Stimulated activated CD4-positive, alpha-beta T cell treated with anti-CD3 and anti-CD28 coated beads, Interleukin-4, amount 100 ng/mL, for 1 hour (primary cell): ENCODE measurements at places on chromosomes 16 and 17.
A peak's percentile ranks its signal among the peaks of the same experiment; 100 is the strongest.

DNA sequence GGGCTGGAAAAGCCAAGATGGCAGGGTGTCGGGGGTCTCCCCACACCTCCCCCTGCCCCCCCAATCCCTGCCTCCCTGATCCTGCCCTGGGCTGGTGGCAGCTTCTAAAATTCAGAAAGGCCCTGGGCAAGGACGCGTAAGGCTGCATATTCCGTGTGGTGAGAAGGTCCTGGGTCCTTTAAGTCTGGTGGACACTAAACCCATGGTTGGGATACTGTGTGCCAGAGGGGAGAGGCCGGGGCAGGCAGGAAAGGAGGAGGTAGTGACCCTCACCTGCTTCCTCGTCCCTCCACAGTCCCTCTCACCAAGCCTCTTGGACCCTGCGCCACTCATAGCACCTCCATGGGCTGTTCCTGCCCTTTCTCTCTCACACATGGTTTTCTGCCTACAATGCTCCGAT, 28.8 kb downstream of the PRKAR1A start:
- no peak for DNase-seq

DNA sequence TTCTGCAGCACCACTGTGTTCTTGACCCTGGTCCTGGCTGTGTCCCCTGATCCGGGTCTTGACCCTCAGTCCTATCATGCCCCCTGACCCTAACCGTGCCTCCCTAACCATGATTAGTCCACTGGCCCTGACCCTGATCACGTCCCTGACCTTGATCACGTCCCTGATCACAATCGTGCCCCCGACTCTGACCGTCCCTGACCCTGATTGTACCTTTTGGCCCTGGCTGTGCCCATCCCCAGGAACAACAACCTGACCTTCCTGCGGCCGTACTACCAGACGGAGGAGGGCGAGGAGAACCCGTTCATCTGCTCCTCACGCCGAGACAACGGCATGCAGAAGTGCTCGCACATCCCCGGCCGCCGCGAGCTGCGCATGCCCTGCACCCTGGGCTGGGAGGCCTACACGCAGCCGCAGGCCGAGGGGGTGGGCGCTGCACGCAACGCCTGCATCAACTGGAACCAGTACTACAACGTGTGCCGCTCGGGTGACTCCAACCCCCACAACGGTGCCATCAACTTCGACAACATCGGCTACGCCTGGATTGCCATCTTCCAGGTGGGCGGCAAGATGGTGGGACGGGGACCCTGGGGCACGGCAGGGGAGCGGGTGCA, 24.9 kb downstream of the TPSG1 start:
- DNase-seq: no peak

- DNase-seq: no peak
These were observed 1.2 kb downstream of the BRIP1 start for GRCh38 chr17:61862105-61862574.

GRCh38 chr17:35477248-35477647, 28.7 kb upstream of the SLFN13 start:
- DNase-seq: no peak

- DNase-seq: no peak
These were observed 104.3 kb downstream of the ABCA8 start for GRCh38 chr17:68850749-68851510.

DNA sequence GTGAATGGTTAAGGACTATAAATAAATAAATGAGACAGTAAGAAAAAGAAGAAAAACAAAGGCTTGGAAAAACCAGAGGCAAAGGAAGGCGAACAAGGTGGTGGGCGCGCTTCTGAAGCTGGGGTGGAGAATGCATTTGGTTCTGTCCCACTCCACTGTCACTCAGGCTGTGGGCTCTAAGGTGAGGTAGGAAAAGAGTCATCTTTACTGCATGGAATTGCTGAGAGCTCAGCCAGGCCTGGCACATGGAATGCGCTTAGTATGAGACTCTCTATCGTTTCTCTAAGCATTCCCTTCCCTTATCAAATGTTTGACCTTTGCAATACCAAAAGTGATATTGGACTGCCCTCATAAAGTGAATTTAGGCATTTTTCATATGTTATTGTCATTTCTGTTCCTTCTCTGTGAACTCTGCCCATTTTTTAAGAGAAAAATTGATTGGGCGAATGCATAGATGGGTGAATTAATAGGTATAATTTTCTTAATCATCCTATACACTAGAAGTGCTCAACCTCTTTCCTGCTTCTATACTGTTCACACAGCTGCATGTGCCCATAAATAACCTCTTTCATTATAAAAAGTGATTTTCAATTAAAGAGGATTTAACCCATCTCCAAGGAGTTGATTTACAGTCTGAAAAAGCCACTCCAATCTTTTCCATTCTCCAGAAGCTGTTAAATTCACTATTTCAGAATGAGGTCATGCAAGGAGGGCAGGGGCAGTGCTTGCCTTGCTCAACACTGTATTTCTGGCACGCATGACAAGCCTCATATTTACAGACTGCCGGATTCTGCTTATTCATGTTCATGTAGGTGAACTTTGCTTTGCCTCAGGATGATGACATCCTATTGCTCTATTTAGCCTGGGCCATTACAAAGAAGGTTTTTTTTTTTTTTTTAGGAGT, 87.7 kb downstream of the MYH10 start:
- no peak for DNase-seq

- DNase-seq: no peak
These were observed 2.4 kb downstream of the MYH10 start for GRCh38 chr17:8628172-8628571.

GRCh38 chr16:85407-85782, 7.4 kb downstream of the MPG start:
- DNase-seq: no peak

- DNase-seq: no peak
These were observed 5.4 kb upstream of the BBS2 start for GRCh38 chr16:56525236-56525635.

DNA sequence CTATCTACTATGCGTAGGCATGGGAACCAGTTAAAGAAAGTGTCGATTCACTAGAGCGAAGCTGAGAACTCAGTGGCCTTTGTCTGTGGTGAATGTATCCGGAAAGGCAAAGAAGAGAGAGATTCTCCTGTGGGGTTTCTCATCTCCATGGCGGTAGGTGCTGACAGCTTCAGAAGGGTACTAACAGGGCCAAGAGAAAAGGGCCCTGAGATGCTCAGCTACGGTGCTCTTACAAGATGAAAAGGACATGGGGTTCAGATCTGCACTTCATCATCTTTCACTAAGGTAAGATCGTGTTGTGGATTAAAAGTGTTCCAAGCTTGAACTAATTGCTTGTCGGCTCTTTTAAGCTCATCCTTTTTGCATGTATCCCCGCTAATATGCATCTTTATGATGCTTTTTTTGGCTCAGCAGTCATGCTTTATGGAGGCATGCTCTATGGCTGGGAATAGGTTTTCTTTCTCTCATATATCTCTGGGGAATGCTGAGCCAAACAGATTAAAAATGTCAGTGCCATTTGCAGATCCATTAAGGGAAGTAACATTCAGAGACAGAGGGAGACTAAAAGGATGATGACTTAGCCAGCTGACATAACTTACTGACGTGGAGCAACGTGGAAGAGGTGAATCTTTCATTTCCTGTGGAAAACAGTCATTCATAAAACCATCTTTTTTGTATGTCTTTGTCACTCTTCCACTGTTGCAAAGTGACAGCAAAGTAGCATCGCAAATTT, 29.9 kb downstream of the KCNJ16 start:
- no peak for DNase-seq

- peak; percentile 16 for DNase-seq
These were observed 21.4 kb downstream of the ALOX15B start for GRCh38 chr17:8060274-8060673.

- DNase-seq: no peak
These were observed 1.2 kb downstream of the NLGN2 start for GRCh38 chr17:7408863-7409262.

DNA sequence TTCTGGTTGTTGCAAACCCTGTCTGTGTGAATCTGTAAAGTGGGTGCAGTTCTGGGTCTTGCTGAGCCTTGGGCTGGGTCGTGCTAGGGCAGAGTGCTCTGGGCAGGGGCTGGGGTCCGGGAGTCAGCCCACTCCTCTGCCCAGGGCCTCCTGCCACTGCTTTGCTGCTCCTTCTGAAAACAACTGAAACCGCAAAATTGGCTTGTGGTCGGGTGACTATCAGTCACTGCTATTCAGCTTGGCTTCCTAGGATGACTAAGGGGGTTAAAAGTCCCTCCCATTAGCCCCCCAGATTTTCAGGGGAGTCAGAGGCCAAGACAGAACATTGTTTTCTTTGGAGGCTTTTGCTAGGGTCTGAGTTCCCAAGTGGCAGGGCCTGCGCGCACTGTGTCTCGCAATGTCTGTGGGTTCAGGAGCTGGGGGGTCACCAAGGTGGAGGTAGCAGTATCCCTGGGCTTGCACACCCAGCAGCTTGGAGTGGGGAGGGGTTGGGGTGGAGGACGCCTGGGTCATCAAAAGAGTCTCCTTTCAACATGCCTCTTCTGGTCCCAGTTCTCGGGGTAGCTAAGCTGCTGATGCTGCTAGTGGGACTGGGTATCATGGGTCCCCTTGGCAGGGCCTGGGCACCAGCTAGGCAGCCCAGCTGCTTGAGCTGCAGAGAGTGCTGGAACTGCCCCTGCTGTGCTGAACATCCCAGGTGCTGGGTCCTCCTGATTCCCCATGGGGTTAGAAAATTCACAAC, 13.5 kb upstream of the TBX21 start:
- DNase-seq: peak; percentile 66

DNA sequence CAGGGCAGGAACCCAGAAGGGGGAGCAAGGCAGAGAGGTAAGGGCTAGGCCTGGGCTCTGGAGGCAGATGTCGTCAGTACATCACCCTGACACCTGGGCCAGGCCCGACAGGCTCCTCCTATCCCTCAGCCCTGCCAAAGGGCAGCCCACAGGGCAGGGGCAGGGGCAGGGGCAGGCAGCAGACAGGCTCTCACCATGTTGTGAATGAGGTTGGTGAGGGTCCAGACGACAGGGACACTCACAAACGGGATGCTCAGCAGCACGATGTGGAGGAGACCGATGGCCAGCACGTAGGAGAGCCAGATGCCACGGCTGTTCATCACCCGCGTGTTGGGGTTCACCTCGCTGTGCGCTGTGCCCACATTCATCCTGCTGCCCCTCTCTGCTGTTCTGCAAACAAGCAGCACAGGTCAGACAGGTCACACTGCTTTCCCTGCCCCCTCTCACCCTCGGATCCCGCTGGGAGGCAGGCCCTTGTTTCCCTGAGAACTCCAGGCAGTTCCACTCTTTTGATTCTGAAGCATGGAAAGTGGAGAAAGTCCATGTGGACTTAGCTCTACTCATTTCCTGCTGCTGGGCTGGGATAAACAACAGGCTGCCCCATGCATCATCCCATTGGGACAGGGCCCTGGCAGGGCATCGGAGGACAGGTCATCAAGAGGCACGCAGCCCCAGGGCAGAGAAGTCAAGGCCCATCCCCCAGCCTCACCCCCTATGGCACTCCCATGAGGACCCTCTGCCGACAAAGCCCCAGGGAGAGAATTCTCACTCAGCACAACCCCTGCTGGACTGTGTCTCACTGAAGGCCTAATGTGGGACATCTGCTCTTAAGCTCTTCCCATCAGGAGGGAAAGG, 3.3 kb downstream of the ORMDL3 start:
- DNase-seq: no peak

- peak; percentile 50 for DNase-seq
These were observed 54.8 kb upstream of the MAP3K14 start for GRCh38 chr17:45371414-45372324.

- DNase-seq: no peak
These were observed 12.3 kb downstream of the PAM16 start for GRCh38 chr16:4338712-4339299.

DNA sequence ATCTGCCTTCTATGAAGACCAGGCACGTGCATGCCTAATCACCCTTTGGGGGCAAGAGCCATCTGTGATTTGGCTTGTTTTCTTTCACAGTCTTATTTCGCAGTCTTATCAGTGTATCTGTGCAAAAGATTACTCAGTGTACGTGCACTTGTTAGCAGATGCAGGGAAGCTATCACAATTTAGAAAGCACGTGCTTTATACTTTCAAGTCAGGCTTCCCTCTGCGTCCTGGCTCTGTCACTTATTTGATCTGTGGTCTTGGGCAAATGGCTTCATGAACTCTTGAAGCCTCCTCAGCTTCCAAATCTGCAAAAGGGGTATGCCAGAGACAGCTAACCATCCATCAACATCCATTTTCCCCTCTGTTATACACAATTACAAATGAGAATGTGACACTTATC, 246.4 kb downstream of the XYLT1 start:
- no peak for DNase-seq

GRCh38 chr16:89548344-89549006, 12.0 kb upstream of the RPL13 start:
- DNase-seq: no peak

- no peak for DNase-seq
These were observed 88.2 kb downstream of the CHD9 start for GRCh38 chr16:53142823-53143568.

DNA sequence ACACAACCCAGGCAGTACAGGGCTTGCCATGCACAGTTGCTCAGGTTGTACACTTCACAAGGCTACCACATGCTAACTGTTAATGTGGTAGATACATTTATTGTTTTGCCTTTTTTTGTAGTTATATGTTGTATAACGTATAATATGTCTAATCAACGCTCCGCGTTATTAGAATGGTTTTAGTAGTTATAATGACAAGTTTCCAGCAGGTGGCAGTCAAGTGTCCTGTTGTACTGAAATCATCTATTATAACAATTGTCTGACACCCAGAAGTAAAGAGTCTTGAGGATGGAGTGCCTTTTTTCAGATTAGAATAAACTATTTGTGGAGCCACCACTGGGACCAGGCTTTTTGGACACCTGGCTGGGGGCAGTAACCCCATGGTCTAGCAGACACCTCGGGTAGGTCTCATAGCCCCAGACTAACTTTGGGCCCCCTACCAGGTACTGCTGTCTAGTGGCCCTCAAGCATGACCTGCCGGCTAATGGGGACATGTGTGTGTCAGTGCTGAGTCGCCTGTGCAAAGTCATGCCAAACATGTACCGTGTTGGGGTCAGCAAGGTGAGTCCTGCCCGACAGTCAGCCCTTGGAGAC, 32.8 kb downstream of the MYO15A start:
- no peak for DNase-seq

- no peak for DNase-seq
These were observed 64.5 kb upstream of the SHISA6 start for GRCh38 chr17:11176549-11176948.

GRCh38 chr16:66421891-66422290, 5.2 kb upstream of the BEAN1 start:
- no peak for DNase-seq

- no peak for DNase-seq
These were observed 4.4 kb upstream of the IRX5 start for GRCh38 chr16:54926166-54926838.

DNA sequence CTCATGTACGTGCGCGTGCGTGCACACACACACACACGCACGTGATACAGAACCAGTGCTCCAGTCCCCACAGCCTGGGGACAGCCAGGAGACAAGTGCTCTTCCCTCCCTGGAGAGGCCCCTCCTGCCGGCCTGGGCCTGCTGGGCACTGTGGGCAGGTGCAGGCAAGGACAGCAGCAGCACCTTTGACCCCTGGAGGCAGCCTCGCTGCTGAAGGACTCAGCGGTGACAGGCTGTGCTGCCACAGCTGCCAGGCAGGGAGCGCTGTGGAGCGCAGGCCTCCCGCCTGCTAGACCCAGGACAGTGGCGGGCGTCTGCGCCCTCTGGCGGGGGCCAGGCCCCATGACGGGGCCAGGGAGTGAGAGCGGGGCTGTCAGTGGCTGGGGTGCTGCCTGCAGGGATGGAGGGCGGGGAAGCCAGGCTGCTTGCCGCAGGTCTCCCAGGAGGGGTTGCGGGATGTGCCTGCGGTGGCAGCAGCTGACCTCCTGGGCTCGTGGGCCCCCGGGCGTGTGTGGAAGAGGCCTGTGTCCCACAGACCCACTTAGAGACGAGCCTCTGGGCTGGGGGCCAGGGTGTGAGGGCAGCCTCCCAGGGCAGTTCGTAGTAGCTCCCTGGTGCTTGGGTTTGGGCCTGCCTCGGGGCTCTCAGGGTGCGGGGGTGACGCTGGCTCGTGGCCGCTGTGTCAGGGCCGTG, 63.5 kb upstream of the PVALEF start:
- DNase-seq: peak; percentile 88
